Progenitor cell of endocrine pancreas (in vitro differentiated cells): ENCODE measurements at places on chromosomes 6 and 20.

- DNase-seq: no peak
Observed at GRCh38 chr6:136571496-136571895, 21.3 kb upstream of the MAP7 start.

GRCh38 chr20:50373674-50374286 is 136.4 kb upstream of the PTPN1 start:
- DNase-seq: no peak

DNA sequence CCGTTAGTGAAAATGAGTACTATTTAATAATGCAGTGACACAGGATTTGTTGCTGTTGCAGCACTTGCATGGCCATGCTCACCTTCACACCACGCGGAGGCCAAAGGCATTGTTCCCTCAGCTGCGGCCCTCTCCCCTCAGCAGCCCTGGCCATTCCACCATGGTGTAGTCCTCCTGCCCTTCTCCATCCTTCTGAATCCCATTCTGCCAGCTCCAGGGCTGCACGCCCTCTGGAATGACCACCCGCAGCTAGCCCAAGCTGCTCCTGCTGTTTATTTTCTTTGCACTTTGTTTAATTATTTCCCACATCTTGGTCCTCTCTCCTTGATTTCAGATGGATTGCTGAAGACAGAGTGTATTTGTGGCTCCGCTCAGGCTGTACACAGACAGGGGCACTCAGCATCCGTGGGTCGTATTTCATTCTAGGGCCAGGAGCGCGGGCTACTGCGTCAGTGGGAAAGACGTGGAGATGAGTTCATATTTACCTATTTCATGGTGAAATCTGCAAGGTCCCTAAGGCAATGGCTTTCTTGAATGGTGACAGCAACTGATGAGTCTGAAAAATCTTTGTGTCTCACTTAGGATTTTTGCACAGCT is 81.4 kb upstream of the DUSP22 start:
- DNase-seq: no peak

DNA sequence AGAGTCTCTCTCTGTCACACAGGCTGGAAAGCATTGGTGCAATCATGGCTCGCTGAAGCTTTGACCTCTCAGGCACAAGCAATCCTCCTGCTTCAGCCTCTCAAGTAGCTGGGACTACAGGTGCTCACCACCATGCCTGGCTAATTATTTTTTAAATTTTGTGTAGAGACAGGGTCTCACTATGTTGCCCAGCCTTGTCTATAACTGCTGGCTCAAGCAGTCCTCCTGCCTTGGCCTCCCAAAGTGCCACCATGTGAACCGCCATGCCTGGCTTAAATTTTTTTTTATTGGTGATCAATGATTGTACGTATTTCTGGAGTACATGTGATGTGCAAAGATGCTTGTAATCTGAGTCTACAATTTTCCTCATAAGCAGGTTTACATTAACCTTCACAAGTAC is 54.8 kb downstream of the THBS2 start:
- no peak for DNase-seq

GRCh38 chr20:8401556-8401955 is 269.5 kb downstream of the PLCB1 start:
- DNase-seq: no peak

GRCh38 chr6:146310628-146311027 is 233.0 kb upstream of the RAB32 start:
- DNase-seq: no peak

GRCh38 chr20:45187693-45188092 is 13.0 kb downstream of the PI3 start:
- no peak for DNase-seq

- no peak for DNase-seq
Observed at GRCh38 chr20:931401-931800, 15.3 kb upstream of the ANGPT4 start.

DNA sequence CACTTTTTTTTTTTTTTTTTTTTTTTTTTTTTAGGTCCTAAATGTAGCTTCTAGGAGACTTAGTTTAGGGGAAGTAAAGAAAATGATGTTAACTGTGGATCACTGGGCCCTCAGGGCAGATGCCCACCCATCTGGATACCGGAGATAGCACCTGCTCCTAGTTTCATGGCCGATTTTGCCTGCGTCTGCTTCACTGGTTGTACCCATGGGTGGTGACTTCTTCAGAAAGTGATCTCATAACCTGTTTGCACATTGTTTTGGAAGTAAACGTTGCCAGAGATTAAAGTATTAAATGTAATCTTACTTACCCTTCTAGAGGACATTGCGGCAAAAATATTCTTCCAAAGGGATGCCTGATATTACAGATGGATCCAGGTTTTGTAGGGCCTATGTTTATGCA is 79.8 kb upstream of the SGK1 start:
- no peak for DNase-seq
